WTC11 (cell line): ENCODE measurements at places on chromosomes 3 and 15. TPM values are rescaled to one million over a fixed set of nuclear protein-coding genes. Genes with fewer than 3 reads are reported as not detected.
A peak's percentile ranks its signal among the peaks of the same experiment; 100 is the strongest.

DNA sequence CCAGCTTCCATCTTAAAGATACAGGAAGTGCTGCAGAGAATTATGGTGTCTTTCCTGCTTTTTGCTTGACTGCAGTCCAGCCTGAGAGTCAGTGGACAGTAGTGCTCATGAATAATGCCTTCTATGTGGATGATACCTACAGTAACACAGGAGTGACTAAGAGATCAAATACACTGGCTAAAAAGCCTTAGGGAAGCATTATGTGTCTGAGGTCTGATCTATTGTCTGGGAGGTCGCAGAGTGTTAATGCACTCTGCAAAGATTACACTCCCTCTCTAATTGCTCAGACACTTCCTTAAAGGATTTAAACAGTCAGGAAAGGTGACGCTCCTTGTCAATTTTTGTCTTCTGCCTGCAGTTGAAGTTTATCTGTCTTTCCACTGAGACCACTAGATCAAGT is 183.6 kb downstream of the MCTP2 start:
- H3K27me3 ChIP-seq = no peaks in the 10 kb centered on the region
- DNase-seq = no peak
- H3K36me3 ChIP-seq = no peaks in the 10 kb centered on the region
- no peak overlapping the region for H3K4me3 ChIP-seq
- peaks cover 14% of the 10 kb centered on the region for H3K4me1 ChIP-seq
- H3K27ac ChIP-seq = no peak overlapping the region

DNA sequence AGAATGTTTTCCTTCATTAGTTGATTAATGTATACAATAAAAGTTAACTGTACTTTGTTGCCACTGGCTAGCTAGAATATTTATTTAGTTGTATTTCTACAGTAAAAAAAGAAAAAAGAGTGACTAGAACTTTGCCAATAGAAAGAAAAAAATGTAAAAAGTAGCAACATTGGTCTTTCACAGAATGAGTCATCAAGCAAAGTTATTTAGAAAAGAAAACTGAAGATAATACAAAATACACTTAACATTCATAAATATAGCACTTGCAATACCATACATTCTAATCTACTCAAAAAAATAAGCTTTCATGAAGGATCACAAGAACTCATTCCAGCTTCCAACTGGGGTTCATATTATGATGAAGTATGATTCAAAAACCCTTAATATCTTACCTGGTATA is 83.4 kb downstream of the AQR start:
- peaks cover under 1% of the 10 kb centered on the region; the same call in 1 of the 2 replicates for H3K4me1 ChIP-seq
- no peak for DNase-seq
- no peak overlapping the region for H3K27ac ChIP-seq
- H3K4me3 ChIP-seq = no peak overlapping the region
- H3K27me3 ChIP-seq = no peaks in the 10 kb centered on the region
- peaks cover 66% of the 10 kb centered on the region for H3K36me3 ChIP-seq

GRCh38 chr3:27978440-27978839 is 256.3 kb upstream of the EOMES start:
- no peak for DNase-seq
- no peaks in the 10 kb centered on the region for H3K36me3 ChIP-seq
- no peak overlapping the region for H3K27ac ChIP-seq
- no peak overlapping the region for H3K4me3 ChIP-seq

GRCh38 chr3:12797892-12798558 is 1.5 kb downstream of the CAND2 start:
- peaks cover 20% of the 10 kb centered on the region for H3K4me1 ChIP-seq
- peak overlapping the region; percentile 83 for H3K4me3 ChIP-seq
- no peak for DNase-seq
- no peaks in the 10 kb centered on the region for H3K36me3 ChIP-seq
- H3K27me3 ChIP-seq = no peaks in the 10 kb centered on the region; the same call in 1 of the 2 replicates

DNA sequence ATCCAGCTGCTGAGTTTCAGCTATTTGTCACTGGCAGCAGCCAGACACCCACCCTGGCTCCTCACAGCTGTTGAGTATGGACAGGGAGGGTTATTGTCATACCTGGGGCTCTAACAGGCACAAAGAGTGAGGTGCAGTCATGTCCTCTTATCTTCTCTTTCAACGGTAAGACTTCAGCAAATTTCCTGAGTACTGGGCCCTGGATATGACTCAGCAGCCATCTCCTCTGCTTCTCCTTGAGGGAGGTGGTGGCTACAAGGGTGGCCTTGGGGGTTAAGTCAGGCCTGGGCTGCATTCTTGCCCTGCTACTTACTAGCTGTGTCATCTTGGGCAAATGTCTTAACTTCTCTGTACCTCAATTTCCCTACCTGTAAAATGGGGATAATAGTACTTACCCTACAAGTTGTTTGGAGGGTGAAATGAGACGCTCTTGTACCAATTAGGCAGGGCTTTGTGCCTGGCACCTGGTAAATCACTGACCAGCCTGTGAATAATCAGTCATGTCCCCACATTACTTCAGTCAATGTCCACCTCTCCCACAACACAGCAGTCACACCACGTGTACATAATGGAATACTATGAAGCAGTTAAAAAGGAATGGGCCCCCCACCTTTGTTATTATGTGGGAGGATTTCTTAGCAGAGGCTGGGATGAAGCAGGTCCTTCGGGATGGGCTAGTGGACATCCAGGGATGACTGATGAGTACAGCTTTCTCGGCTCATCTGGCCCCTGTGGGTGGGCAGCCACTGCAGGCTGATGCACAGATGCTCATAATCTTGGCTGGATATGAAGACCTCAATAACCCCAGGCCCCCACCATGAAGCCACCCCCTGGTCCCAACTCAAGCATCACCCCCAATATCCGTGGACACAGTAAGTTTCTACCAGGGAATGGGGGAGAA is 528.8 kb downstream of the SHQ1 start:
- H3K4me1 ChIP-seq = no peaks in the 10 kb centered on the region
- no peak overlapping the region for H3K4me3 ChIP-seq
- H3K27me3 ChIP-seq = no peaks in the 10 kb centered on the region; the same call in 1 of the 2 replicates
- no peaks in the 10 kb centered on the region for H3K36me3 ChIP-seq

- H3K4me1 ChIP-seq = peaks cover 61% of the 10 kb centered on the region
- peaks cover 4% of the 10 kb centered on the region for H3K27me3 ChIP-seq
- H3K27ac ChIP-seq = peak overlapping the region; percentile 95
- H3K4me3 ChIP-seq = peak overlapping the region; percentile 84
- H3K36me3 ChIP-seq = peaks cover 20% of the 10 kb centered on the region
Observed at GRCh38 chr3:45688194-45688881, 858 bp upstream of the SACM1L start.

- no peak for DNase-seq
- H3K4me3 ChIP-seq = 0 out of 2 replicates have a peak overlapping the region, but pooled peaks have one; percentile 1
- peaks cover 58% of the 10 kb centered on the region for H3K4me1 ChIP-seq
- no peaks in the 10 kb centered on the region for H3K27me3 ChIP-seq
- 0 out of 2 replicates have a peak overlapping the region, but pooled peaks have one; percentile 17 for H3K27ac ChIP-seq
- peaks cover 28% of the 10 kb centered on the region for H3K36me3 ChIP-seq
Observed at GRCh38 chr15:26757141-26757540, 15.7 kb downstream of the GABRB3 start.

DNA sequence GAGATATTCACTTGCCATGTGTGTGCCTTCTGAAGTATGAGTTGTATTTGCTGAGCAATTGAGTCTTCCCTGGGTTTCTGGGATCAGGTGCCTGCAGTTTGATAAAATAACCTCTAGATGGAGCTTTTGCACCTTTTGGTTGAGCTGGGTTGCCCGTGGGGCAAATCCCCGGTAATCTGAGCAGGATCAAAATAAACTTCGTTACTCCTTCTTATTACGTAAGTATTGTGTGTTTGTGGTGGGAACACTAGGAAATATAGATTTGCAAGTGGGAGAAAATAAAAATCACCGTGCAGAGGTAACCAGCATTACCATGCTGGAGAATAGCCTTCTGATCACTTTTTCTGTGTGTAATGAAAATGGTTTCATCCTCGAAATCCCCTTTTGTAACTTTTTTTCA is 277.4 kb upstream of the NR2E3 start:
- no peak overlapping the region; the same call in 1 of the 2 replicates for H3K4me3 ChIP-seq
- no peaks in the 10 kb centered on the region for H3K27me3 ChIP-seq
- H3K4me1 ChIP-seq = no peaks in the 10 kb centered on the region
- peak; percentile 32 for DNase-seq

- no peak for DNase-seq
Observed at GRCh38 chr3:151091685-151092345, 6.4 kb downstream of the MED12L start.

Gene ITGA11
- 0.11 to 0.60 TPM (median 0.15 TPM) in 3 replicates for total RNA-seq
